Left renal pelvis (tissue), 4 donors: ENCODE measurements at places on chromosomes 16 and 17. TPM values are rescaled to one million over a fixed set of nuclear protein-coding genes. Genes with fewer than 3 reads are reported as not detected.

Gene PKMYT1
- 26.8 TPM for polyA plus RNA-seq

Gene CDC27
- 64.5 TPM for polyA plus RNA-seq

Gene COPZ2
- polyA plus RNA-seq, result 78.4 TPM

Gene LPCAT2
- polyA plus RNA-seq, result 8.2 TPM

Gene GRIN2C
- 0.27 TPM for polyA plus RNA-seq

Gene OR2C1
- 1.0 TPM for polyA plus RNA-seq

Gene ITGA2B
- 10.0 TPM for polyA plus RNA-seq

DNA sequence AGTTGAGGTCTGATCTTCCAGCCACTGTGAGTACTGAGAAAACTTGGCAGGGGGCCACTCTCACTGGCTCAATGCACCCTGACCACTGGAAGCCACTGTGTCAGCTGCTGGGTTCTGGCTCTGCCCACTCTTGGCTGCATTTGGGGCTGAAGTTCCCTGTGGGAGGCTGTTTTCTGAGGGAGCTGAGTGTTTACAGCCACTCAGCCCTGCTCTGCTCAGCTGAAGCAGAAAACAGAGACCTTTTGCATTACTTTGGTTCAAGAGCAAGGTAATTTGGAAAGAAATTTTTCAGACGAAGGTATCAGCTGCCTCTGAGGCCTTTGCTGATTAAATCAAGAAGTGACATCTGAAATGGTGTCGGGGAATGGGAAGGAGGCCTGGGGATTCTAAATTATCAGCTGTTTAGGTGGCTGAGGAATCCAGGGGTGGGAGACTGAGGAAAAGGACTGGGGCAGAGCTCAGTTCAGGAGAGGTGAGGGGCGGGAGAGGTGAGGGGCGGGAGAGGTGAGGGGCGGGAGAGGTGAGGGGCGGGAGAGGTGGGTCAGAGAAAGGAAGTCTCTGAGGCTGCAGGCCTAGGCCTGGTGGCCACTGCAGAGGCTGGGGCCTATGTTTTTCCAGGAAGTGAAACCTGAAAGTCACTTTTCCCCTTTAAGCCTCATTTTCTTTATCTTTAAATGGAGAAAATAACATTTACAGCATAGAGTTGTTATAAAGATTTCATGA is at the start of gene ACSM5:
Gene ACSM5 (plus strand): TSS at position 137 of the 723 bp plus-strand sequence. CDS start 1,951 bp downstream, outside the sequence.
- no peak for DNase-seq

DNA sequence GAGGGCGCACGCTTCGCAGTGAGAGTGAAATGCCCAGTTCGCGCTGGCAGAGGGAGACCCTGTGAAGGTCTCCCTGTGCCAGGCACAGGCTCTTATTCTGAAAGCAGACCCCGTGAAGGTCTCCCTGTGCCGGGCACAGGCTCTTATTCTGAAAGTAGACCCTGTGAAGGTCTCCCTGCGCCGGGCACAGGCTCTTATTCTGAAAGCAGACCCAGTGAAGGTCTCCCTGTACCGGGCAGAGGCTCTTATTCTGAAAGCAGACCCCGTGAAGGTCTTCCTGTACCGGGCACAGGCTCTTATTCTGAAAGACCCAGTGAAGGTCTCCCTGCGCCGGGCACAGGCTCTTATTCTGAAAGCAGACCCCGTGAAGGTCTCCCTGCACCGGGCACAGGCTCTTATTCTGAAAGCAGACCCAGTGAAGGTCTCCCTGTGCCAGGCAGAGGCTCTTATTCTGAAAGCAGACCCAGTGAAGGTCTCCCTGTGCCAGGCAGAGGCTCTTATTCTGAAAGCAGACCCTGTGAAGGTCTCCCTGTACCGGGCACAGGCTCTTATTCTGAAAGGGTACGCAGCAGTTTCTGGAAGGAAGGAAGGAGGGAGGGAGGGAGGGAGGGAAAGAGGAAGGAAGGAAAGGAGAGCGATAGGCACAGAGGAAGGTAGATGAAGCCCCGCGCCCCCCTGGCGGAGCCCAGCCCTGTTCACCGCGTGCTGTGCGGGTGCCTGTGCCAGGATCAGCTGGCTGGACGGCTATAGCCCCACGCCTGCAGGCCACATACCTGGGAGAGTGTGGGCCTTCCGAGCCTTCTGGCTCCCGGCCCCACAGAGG is 55.3 kb downstream of the WDR45B start:
- DNase-seq, result no peak

DNA sequence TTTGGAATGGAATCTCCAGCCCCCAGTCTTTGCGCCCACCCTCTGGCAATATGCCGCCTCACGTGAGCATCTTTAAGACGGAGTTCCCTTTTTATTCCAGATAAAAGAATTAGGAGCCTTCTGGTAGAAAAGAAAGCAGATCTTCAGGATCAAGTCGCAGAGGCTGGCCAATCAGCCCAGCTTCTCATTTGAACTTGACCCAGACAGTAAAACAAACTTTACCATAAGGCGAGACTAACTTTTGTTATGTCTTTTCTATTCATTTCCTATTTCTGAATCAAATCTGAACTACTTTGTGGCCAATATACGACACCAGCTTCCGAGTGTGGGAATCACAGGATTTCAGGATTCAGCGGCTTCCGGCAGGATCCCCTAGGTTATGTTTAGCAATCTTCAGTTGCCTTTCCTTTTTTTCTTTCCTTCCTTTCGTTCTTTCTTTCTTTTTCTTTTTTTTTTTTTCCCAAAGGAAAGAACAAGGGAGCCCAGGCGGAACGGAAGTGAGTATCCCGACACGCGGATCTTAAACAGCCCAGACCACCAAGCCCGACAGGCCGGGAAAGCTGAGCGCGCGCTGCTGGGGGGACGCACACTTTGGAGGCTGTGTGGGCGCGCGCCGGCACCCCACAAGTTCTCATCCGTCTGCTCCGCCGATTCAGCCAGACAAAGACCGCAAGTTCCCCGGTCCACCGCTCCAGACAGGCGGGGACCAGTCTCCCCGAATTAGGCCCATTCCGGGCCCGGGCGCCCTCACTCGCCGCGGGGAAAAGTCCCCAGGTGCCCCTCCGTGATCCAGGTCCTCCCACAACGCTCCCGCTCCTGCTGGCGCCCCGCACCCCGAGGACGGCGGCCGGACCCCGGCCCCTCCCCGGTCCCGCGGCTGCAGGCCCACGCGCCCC is 633 bp downstream of the TBC1D16 start:
- no peak for DNase-seq

DNA sequence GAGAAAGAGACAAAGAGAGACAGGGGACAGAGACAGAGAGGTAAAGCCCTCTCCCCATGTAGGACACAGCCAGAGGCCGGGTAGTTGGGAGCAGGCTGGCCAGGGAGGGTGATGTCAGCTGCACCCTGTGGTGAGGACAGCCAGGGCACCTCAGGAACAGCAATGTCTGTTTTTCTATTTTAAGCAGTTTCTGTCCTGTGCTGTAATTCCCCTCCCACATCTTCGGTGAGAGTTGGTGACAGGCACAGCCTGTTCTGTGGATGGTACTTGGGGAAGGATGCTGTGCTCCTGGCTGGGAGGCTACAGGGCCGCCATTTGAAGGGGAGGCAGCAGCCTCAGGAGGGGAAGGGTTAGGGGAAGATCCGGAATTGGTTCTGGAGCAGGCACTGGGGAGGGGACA is 163.5 kb downstream of the SDK2 start:
- DNase-seq, result no peak

DNA sequence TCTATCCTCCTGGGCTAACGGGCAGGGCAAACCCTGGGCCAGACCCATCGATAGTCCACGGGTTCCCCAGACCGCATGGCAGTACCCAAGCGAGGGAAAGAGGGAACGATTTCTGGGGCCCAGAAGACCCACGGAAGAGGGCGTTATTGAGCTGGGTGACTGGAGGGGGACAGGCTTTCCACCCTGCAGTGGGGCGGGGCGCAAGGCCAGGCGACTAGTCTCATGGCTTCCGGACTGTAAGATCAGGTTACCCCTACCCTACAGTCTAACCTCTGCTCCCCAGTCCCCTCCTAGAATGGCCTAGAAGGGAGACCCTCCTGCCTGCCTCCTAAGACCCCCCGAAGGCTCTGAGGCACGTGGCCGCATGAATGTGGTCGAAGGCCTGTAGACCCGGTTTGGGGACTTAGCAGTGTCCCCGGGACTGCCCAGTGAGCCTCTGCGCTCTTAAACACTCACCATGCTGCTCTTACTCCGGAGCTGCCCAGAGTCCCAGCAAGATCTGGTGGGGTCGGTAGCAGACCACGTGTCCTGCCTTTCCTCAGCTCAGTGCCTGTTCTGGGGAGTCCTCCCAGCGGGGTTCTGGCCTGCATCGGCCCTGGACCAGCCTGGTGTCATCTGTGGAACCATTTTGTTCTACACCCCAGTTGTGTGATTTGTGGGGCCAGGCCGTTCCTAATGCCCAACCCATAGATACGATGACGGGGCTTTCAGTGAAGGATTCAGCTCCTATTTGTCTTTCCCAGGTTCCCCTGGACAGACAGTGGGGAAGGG is 13.2 kb upstream of the AURKB start:
- DNase-seq, result no peak

DNA sequence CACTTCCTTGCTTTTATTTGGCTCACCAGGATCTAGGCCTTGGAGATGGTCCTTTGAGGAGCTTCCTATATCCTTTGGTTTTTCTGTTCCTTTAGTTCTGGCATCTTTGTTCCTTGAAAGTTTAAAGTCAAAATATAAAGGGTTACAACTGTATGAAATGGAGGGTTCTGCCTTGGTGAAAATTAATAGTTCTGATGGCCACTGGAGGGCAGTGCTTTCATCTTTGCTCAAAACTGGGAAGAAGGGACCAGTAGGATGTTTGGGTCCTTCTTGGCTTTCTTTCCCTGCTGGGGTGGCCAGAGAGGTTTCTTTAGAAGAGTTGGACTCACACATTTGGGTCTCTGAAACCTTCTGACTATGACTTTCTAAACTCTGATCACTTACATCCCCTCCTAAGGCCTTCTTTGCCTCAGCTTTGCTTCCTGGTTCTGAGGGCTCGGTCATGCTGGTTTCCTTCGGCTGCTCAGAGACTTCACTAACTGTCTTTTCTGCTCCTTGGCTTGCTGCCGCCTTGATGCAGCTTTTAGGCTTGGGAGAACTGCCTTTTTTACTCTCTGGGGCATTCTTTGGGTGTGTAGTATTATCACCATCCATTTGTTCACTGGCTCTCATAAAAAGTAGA is 10.9 kb upstream of the ITGA2B start:
- no peak for DNase-seq

DNA sequence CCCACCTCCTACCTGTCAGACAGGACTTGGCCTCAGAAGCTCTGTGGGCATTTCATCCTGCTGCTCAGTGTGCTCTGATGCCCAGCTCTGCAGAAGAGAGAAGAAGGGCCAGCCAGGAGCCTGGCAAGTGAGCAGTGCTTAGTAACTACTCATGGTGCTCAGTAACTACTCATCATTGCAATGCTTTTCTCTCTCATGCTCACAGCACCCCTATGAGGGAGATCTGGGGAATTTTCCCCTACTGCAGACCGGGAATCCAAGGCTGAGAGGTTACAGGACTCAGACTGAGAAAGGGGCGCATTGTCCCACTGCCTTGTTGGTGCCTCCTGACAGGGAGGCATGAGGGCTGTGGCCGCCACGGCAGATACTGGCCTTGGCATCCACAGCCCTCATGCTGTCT is 261.1 kb downstream of the C16orf95 start:
- DNase-seq, result no peak

- DNase-seq, result no peak
Measured at GRCh38 chr17:33940769-33941370, 314.2 kb upstream of the CCL2 start.

- no peak for DNase-seq
Measured at GRCh38 chr17:28405632-28406472, at the start of gene SLC46A1. Gene SLC46A1, minus strand, starts transcription at chr17:28406212. Its CDS starts 98 bp downstream, at chr17:28406114.

- DNase-seq, result no peak
Measured at GRCh38 chr17:82098939-82099763, 1.1 kb upstream of the FASN start.

- no peak for DNase-seq
Measured at GRCh38 chr17:74532115-74532514, 840 bp upstream of the CD300LB start.
